Hematopoietic multipotent progenitor cell treated with erythropoietin and hydrocortisone succinate and interleukin-3 and kit ligand, for 8 days (in vitro differentiated cells): ENCODE measurements at places on chromosomes 12 and 14.

- DNase-seq = no peak
Measured at GRCh38 chr14:24372701-24373416, 4.9 kb downstream of the NFATC4 start.

- DNase-seq = peak; percentile 68
Measured at GRCh38 chr12:93229494-93230325, 148.0 kb upstream of the NUDT4 start.

DNA sequence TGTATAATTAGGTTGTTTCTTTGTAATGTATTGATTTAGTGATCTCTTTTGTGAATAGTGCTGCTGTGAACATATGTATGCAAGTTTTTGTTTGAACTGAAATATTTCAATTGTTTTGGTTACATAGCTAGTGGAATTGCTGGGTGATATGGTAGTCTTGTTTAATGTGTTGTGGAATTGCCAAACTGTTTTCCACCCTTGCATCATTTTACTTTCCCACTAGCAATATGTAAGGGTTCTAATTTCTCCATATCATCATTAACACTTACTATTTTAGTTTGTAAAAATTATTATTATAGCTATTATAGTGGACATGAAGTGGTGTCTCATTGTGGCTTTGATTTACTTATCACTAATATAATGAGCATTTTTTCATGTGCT is 5.9 kb downstream of the G2E3 start:
- no peak for DNase-seq

GRCh38 chr14:104229534-104230055 is 91.2 kb downstream of the KIF26A start:
- no peak for DNase-seq

- no peak for DNase-seq
Measured at GRCh38 chr12:10455766-10456165, 2.6 kb upstream of the KLRC1 start.

DNA sequence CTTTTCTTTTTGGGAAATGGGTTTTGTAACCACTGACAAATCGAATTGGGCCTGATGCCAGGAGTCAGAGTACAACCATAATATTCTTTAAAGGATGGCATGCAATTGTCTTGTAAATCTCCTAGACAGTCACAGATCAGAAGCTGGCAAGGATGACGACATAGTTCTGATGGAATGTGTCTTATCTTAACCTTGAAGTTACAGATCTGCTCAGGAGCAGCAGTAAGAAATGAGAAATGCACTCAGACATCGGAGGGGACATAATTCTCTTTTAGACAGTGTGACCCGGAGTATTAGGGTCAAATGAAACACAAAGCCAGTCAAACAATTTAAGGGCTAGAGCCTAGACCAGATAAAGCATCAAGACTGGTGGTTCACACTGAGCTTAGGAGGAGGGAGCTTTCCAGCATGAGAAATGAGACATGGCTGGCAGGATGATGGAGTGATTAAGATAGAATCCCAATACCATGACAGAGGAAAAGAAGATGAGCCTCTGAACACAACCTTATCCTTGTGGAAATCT is 17.5 kb downstream of the CBX5 start:
- peak; percentile 51 for DNase-seq

GRCh38 chr12:64944966-64945365 is 120.5 kb downstream of the TBC1D30 start:
- no peak for DNase-seq
